Chondrocyte (in vitro differentiated cells): ENCODE measurements at places on chromosomes 1 and 21.

GRCh38 chr1:43058545-43059360 lies 100.1 kb upstream of the SLC2A1 start:
- no peak for DNase-seq

GRCh38 chr1:21161842-21162241 lies 14.9 kb downstream of the EIF4G3 start:
- DNase-seq, result no peak

DNA sequence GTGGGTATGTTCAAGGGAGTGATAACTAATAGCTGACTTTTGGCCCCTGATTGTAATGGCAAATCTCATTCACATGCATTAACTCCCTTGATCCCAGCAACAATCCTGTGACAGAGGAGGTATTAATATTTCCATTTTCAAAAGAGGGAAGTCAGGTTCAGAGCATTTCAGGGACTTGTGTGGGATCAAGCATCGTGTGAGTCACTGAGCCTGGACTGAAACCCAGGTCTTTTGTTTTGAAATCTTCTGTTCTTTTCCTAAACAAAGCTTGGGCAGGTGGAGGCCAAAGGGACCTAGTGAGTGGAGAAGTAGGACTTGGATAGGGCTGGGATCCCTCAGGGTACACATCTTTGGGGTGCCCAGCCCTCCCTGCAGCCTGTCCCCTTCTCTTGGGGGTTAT lies 37.9 kb downstream of the ETNK2 start:
- DNase-seq, result no peak

DNA sequence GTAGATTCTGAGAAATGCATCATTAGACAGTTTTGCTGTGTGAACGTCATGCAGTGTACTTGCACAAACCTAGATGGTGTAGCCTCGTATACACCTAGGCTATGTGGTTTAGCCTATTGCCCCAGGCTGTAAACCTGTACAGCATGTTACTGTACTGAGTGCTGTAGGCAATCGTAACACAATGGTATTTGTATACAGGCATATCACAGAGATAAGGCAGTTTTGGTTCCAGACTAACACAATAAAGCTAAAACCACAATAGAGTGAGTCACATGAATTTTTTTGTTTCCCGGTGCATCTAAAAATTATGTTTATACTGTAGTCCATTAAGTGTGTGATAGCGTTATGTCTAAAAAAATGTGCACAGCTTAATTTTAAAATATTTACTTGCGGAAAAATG lies 6.9 kb downstream of the IL10RB start:
- DNase-seq, result no peak

DNA sequence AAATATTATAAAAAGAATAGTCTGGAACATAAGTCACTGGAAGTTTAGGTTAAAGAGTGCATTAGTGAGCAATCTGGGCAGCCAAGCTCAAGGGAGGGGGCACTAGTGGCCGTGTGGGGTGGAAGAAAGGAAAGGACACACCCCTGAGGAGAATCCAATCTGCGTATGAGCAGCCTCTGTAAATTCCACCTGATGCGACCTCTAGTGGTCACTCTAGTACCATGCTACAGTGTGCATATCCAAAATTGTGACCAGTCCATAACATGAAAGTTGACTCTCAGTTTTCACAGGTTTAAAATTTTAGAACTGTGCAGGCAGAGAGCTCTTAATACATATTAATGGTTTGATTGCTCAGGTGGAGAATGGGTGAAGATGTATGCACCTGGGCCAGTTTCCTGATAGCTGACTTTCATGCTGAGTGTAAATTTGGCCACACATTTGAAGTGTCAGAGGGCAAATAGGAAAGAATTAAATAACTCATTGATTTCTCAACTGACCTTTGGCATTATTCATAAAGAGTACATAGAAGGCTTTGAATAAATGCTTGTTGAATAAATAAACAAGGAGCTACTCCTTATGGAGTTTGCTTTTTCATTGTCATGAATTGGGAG lies 105.9 kb upstream of the C21orf91 start:
- DNase-seq, result no peak

DNA sequence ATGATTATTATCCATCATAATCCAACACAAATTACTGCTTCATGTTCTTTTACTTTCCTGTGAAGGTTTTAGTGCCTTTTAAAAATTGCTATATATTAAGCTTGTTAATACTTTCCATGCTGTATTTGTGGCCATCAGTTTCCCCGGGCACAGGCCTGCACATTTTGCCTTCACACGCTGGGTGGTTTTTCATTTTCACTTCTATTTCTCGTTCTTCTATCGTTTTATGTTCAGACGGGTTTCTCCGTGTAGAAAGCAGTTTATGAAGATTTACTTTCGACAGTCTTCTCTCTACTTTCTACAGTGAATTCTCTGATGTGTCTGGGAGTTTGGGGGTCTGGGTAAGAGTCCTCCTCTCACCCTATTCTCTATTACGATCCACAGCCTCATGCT lies 9.5 kb downstream of the RUNX3 start:
- DNase-seq, result no peak

DNA sequence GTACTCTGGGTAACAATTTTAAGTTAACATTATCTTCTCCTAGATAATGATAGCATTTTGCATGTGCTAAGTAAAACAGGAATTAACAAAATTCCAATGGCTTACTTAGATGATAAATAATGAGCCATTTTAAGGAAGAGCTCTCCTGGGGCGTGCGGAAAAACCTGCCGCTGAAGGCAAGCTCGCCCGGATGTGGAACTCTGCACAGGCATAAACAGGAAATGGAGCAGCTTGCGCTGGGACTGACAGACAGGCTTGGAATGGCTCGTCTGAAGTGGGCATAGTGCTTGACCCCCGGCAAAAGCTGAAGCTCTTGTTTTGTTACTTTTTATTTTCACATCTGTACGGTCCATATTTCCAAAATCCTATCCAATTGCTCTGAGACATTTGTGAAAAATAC lies 169.2 kb downstream of the ZNF281 start:
- DNase-seq, result no peak

- DNase-seq, result no peak
Observed at GRCh38 chr1:30695439-30695841, 27.9 kb downstream of the MATN1 start.

- no peak for DNase-seq
Observed at GRCh38 chr1:178969226-178969987, 56.3 kb upstream of the FAM20B start.

GRCh38 chr1:151581451-151581850 lies 30.4 kb upstream of the SNX27 start:
- no peak for DNase-seq

- DNase-seq, result no peak
Observed at GRCh38 chr1:208709981-208710380, 465.8 kb upstream of the PLXNA2 start.

GRCh38 chr1:196034080-196034706 lies 574.0 kb downstream of the KCNT2 start:
- DNase-seq, result no peak

DNA sequence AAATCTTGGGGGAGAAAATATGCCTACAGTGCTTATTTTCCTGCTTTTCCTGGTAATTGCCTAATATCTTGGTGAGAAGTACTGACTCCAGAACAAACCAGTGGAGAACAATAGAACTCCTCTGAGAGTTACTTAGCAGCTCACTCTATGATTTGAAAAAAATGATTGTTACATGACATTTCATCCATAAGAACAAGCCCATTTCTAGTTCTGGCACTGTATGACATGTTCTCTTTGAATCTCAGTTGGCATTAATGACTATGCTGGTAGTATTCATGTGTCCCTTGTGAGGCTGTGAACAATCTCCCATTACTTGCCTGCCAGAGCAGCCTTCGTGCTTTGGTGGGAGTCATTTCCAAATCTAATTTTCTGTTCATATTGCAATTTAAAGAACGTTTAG lies 58.0 kb downstream of the CLIC4 start:
- DNase-seq, result no peak

- DNase-seq, result no peak
Observed at GRCh38 chr21:35204850-35205541, 155.9 kb upstream of the RUNX1 start.

GRCh38 chr1:61724506-61724812 lies 482 bp downstream of the TM2D1 start:
- no peak for DNase-seq

- no peak for DNase-seq
Observed at GRCh38 chr1:211229365-211229759, 29.8 kb upstream of the RCOR3 start.
